ENCODE measurements at places on chromosomes 6 and 20.
A peak's percentile ranks its signal among the peaks of the same experiment; 100 is the strongest.

DNA sequence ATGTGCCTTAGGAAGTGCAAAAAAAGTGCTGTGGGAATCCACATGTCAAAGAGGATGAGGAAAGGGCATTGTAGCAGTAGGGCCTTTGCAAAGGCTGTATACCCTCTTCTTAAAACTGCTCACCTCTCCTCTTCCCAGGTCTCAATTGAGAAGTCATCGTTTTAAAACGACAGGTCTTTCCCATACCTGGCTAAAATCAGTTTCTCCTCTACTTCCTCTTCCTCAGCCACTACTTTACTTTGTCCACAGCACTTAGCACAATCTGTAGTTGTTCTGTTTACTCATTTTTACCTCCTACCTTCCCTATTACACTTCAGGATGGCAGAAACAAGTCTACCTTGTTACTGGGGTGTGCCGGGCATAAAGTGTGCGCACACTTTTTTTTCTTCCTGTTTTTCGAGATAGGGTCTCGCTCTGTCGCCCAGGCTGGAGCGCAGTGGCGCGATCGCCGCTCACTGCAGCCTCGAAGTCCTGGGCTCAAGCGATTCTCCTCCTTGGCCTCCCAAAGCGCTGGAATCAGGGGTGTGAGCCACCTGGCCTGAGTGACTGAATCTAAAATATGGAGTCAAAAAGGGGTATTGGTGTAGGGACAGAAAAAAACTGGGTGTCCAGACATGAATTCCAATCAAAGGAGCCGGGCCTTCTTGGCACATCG, 9.8 kb upstream of the ELOVL5 start:
- DNase-seq: no peak

DNA sequence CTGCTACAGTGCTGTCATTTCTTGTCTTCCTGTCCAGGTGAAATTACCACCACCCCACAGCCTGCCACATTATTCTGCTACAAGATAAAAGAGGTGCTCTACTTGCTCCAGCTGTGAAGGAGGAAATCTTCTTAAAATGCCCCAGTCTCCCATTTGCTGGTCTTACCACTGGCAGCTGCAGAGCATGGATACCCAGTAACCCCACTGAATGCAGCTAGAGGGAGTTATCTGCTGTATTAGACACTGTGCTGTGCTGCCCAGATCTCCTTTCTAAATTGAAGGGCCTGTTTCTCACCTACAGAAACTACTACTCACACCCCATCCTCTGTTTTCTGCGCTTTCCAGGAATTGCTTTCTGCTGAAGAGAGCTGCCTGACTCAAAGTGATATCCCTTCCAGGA, 517.8 kb downstream of the PKHD1 start:
- DNase-seq: no peak

DNA sequence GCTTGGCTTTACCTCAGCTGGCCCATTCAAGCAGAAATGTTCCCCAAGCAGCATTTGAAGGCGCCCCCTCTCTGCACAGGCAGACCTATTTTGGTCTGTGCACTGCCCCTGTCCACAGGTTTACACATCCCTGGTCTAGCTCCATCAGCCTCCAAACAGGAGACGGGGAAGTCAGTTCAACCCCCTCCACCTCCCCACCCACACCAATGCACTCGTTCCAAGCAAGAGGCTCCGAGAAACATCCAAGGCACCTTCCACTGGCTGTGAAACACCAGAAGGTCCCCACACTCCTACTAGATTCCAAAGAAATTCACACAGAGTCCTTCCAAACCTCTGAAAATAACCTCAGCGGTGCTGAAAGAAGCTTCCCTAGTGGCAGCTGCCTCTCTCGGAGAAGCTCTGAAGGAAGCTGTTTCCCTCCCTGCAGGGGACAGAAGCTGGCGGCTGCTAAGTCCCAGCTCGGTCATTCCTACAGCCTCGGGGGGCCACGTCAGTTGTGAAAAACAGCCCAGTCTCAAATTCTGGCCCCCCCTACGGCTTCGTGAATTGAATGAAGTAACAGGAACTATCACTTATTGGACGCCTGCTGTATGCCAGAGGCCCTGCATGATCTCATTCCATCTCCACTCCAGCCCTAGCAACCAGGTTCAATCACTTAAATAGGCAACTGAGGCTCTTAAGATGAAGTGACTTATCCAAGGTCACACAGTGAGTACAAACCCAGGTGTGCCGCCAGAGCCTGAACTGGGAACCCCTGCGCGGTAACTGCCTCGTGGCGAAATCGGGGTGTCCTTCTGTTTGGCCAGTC, 815 bp downstream of the SPATA2 start:
- DNase-seq: no peak

GRCh38 chr6:116402108-116402937, 31.6 kb downstream of the DSE start:
- no peak for DNase-seq

- DNase-seq: no peak
These were observed 146.0 kb upstream of the PHACTR1 start for GRCh38 chr6:12570461-12571030.

DNA sequence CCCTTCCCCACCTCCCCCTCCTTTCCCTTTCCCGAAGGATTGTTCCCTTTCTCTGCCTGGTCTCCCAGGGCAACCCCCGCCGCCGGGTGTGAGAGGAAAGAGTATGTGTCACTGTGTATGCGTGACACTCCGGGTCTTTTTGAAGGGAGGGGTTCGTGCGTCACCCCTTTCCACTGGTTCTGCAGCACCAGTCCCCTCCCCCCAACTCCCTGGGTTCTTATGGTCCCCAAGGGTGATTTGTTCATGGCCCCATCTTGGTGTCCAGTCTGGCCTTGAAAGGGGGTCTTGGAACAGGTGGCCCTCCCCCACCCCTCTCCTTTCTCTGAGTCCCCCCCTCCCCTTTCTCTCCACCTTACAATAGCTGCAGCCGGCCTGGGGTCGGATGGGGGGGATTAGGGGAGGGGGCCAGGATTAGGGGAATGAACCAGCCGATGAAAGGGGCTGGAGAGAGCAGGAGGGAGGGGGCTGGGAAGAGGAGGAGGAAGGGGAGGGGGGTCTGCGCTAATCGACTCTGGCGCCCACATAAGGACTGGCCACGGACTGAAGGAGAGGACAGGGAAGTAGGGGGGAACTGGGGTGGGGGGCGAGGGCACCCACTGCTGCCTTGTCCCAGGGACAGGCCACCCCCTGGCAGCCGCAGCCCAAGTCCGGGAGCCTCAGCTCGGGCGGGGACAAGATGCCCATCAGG, 1.3 kb upstream of the RING1 start:
- DNase-seq: no peak

- DNase-seq: no peak
These were observed 48.5 kb downstream of the RPF2 start for GRCh38 chr6:111030008-111031007.

DNA sequence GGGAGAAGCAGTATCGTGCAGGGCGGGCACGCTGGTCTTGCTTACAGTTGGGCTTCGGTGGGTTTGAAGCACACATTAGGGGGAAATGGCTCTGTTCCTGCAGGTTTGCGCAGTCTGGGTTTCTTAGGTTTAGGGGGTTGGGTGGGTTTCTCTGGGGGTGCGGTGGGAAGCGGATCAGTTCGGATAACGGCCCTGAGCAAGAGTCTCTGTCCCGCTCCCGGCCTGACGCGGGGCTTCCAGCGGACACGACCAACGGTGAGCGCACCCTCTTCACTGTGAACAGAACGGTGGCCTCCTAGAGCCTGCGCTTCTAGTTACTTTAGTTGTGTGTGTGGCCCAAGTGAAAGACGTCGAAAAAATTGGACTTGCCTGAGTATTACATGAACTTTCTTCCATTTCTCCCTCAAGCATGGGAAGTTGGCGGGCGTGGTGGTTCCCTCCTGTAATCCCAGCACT, 635 bp upstream of the ELOVL2 start:
- DNase-seq: no peak

DNA sequence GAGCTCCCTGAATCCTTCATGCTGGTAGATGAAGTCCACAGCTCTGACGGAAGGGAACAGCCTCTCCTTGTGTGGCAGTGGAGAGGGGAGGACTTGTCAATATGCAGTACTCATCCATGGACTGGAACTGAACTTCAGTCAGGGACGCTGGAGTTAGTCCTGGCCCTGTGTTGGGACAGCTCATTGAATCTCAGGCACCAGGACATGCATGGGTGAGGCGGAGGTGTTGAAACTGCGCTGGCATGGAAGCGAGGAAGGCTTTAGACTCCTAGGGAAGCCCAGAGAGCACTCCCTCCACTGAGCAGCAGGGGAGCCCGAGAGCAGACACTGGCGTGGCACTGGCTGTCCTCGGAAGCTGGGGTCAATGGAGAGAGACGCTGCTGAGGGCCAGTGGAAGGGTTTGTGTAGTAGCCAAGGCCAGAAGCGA, 161.3 kb upstream of the GGTLC1 start:
- DNase-seq: no peak

- DNase-seq: no peak
These were observed 88.3 kb downstream of the SSR1 start for GRCh38 chr6:7224731-7225130.

GRCh38 chr6:136161950-136162349, 88.2 kb downstream of the MTFR2 start:
- DNase-seq: no peak

DNA sequence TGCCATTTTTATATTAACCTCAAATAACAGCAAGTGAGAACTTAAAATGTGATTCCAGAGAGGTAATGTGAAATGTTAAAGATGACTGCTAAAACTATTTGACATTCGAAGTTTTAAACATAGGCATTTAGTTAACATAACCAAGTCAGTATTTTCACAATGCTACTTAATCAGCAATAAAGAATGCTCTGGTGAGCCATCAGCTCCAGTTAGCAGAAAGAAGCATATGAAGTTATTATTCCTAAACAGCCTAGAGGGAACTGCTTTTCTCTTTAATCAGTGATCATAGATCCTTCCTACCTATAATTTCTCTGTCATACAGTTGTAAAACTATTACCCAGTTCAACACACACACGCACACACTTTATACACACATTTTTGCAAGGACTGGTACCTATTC, 60.1 kb downstream of the MMS22L start:
- no peak for DNase-seq

GRCh38 chr20:11948806-11949205, 31.1 kb downstream of the BTBD3 start:
- DNase-seq: no peak

DNA sequence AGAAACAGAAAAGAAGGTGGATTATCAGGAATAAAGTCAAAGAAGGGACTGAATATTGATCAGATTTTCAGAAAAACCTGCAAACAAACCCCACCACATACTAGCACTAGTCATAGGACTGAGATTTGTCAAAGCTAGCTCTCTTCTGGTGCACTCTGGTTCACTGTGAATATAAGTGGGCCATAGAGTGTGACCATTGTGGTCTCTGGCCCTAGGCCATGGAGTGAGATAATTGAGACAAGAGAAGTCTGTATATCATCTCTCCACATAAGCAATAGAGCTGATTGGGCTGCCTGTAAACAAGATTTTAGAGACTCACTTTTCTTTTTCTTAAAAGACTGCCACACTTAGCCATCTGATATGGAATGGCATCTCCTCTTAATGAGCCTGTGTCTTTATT, 247.2 kb downstream of the LAMA2 start:
- no peak for DNase-seq

GRCh38 chr6:133778414-133779130, 110.3 kb upstream of the TCF21 start:
- DNase-seq: no peak

GRCh38 chr6:7006515-7007191, 101.1 kb upstream of the RREB1 start:
- no peak for DNase-seq

DNA sequence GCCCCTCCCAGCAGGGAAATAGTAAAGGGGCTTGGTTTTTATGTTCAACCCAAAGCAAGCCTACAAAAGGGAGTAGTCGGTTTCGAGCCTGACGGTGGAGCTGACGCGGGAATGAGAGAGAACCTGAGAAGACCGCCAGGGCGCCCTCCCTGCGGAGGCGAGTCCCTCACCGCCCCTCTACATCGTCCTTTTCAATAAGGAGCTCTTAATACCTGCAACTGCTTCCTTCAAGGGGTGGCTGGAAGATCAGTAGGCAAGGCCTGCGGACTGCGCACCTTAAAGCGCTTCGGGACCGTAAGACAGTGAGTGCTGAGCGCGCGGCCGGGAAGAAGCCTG, 709 bp upstream of the ZNF76 start:
- DNase-seq: no peak

GRCh38 chr6:111727802-111728201, 122.1 kb upstream of the TRAF3IP2 start:
- no peak for DNase-seq

DNA sequence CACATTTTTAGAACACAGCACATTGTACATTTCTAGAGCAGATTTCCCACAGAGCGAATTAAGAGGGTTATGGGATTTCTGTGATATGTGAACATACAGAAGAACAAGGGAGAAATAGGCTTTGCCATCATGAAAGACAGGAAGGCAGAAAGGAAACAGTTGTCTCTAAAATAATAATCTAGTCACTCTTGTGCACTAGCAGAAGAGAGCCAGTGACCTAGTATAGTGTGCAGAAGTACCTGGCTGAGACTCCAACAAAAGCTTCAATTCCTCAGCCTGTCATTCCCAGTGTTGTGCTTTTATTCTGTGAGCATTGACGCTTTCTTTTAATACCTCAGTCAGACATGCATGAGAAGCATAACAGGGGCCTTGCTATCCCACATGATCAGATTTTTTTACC, 17.8 kb upstream of the DCBLD1 start:
- DNase-seq: no peak

DNA sequence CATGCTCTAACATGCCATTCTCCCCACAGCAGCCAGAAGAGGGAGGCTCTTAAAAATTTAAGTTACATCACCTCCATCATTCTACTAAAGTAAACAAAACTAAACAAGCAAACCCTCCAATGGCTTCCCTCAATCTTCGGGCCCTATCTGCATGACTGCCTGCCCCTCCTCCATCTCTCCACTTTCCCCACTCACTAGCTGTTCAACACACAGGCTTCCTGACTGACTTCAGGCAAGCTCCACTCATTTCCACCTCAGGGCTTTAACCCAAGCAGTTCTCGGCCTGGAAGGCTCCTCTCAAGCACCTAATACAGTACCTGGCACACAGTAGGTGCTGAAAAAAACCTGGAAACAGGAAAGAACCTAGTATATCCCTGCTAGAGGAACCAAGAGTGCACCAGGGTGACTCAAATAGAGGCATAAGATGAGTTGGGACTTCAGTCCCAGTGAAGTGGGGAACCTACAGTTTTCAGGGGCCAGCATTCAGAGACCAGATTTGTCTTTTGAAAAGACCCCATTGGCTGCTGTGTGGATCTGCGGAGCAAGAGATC, 2.8 kb downstream of the AHCY start:
- peak; percentile 78 for DNase-seq

DNA sequence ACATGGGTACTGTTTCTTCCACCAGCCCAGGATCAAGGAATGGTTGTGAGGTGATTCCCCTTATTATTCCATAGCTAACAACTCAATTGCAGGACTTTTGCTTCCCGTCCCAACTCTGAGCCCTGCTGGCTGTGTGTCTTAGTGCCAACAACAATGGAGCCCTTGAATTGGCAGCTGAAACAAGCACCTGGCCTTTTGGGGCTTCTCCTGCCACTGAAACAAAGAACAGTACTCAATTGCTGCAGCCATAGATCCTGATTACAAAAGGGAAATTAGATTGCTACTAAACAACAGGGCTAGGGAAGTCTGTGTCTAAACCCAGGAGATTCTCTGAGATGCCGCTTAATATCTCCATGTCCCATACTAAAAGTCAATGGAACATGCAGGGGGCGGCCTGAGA, 61.3 kb upstream of the CARMIL1 start:
- peak; percentile 47 for DNase-seq
